CD4-positive, alpha-beta T cell treated with Interleukin-6 at 100 ng/mL for 8 hours (primary cell): ENCODE measurements at places on chromosomes 2 and 18.
A peak's percentile ranks its signal among the peaks of the same experiment; 100 is the strongest.

DNA sequence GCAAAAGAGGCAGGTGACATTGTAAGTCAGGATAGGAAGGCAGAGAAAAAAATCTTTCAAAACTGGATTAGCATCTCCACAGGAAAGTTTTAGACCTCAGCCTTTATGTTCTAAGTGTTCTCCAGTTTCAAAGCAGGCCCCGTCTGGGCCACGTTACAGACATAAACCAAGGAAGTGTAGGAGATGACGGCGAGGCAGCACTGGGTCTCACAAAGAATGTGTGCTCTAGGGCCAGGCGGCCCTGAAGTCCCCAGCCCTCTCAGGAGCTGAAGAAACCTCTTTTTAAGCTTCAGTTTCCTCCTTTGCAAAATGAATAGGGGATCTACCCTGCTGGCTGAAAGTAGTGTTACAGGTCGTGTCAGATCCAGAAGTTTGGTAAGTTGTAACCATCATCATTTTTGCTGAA is 81.7 kb downstream of the SPRED2 start:
- DNase-seq: no peak

- no peak for DNase-seq
Observed at GRCh38 chr18:13453714-13454113, 235.2 kb downstream of the LDLRAD4 start.

GRCh38 chr2:1881998-1882397 is 137.7 kb upstream of the PXDN start:
- DNase-seq: no peak

GRCh38 chr2:120552800-120553481 is 182.7 kb upstream of the GLI2 start:
- DNase-seq: no peak

- DNase-seq: no peak
Observed at GRCh38 chr2:135226961-135227360, 174.9 kb downstream of the RAB3GAP1 start.

GRCh38 chr2:20393986-20394385 is 43.3 kb upstream of the PUM2 start:
- no peak for DNase-seq

DNA sequence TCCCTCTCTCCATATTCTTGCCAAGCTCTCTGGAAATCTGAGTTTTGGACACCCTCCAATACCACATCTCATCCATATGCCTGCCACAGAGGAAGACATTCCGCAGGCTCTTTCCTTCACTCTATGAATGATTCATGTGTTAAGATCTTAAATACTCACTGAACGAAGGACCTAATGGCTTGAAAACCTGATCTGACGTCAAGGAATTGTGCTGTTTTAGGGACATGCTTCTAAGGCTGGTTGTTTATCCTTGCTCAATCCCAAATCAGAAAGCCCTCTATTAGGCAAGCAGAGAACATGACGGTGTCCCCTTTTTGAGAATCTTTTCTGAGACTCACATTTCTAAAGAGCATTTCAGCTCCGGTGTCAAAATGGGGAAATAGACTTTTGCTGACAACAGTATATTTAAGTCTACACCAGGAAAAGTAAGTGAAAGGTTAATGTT is 83.7 kb upstream of the GALNT5 start:
- DNase-seq: no peak

- DNase-seq: no peak
Observed at GRCh38 chr2:113799375-113799774, 42.9 kb upstream of the SLC35F5 start.

DNA sequence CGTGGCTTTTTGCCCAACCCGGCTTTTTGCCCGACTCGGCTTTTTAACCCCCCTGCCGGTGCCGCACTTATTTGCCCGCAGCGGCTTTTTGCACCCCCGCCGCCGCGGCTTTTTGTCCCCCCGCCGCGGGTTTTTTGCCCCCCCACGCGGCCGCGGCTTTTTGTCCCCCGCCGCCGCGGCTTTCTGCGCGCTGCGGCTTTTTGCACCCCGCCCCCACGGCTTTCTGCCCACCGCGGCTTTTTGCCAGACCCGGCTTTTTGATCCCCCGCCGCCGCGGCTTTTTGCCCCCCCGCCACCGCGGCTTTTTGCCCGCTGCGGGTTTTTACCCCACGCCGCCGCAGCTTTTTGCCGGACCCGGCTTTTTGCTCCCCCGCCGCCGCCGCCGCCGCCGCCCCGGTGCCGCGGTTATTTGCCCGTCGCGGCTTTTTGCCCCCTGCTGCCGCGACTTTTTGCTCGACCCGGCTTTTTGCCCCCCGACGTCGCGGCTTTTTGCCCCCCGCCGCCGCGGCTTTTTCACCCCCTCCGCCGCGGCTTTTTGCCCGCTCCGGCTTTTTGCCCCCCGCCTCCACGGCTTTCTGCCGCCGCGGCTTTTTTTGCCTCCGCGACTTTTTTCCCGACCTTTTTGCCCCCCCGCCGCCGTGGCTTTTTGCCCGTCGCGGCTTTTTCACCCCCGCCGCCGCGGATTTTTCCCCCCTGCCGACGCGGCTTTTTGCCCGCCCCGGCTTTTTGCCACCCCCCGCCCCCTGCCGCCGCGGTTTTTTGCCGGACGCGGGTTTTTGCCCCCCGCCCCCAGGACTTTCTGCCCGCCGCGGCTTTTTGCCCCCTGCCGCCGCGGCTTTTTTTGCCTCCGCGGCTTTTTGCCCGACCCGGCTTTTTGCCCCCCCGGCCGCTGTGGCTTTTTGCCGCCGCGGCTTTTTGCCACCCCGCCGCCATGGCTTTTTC is 2786.5 kb downstream of the RPIA start:
- DNase-seq: peak; percentile 2

DNA sequence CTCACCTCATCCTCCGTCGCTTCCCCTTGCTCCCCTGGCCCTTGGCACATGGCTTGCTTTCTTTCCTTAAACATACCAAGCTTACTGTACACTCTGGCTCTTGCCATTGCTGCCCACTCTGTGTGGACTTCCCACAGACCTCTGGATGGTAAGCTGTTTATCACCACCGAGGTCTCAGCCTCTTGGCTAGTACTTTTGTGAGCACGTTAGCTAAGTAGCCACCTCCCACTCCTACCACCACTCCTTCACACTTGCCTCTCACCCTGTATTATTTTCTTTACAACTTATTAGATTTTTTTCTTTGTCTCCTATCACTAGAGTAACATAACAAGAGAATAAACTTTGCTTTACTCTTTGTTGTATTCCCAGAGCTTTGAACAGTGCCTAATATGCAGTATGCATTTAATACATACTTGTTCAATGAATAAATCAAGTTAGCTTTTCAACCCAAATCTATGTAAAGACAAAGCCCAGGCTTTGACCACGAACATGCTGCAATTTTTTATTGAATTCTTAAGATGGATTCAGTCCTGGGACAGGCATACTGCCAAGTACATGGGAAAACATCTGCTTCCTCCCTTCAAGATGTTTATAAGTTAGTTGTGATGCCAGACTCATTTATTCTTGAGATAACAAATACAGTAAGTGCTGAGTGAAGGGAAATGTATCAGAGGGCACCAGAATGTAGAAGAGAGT is 25.0 kb upstream of the MSGN1 start:
- no peak for DNase-seq

DNA sequence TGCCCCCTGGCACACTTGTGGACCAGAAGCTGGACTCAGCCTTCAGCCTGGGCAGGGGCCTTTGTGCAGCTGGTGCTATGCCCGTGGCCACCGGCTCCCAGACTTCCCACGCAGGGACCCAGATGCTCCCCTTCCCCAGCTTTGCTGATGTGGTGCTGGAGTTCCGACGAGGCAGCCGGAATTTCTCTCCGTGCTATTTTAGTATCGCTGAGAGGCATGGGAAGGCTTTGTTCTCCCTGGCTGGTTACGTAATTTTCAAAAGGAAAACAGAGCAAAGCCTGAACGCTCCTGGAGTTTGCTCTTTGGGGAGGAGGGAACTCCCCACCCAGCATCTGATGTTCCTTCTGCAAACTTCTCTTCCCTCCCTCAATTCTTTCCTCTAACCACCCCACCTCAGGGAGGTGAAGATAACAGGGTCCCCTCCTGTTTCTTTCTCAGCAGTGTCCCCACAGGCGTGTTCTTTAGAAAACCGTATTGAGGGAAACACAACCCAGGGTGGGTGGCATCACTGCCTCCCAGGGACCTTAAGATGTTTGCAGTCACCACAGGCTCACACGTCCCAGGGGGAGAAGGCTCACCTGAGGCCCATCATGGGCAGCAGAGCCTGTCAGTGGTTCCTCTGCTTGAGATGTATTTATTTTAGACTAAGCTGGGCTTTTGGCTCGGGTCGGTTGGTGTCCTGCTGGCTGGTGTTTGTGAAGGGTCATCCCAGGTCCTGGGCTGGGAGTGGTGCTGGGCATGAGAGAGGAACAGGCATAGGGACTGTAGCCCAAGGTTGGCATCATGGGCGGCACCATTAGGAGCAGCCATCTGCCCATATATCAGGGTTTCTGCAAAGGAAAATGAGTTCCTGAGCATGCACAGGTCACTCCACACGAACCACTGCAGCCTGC is 95.0 kb downstream of the MAPK4 start:
- DNase-seq: no peak

GRCh38 chr2:239009589-239009961 is 161.7 kb downstream of the TWIST2 start:
- no peak for DNase-seq

DNA sequence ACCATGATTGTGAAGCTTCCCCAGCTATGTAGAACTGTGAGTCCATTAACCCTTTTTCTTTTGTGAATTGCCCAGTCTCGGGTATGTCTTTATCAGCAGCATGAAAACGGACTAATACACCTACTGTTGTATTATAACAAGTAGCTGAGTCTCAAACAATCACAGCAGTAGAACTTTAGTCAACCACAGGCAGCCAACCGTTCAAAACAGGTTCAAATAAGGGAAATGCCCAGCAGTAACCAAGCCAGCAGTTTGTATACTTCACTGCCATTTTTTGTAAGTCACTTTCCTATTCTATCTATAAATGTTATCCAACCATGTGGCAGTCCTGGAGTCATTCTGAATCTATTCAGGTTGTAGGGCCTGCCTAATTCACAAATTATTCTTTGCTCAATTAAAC is 1560.6 kb upstream of the SLC39A10 start:
- no peak for DNase-seq

DNA sequence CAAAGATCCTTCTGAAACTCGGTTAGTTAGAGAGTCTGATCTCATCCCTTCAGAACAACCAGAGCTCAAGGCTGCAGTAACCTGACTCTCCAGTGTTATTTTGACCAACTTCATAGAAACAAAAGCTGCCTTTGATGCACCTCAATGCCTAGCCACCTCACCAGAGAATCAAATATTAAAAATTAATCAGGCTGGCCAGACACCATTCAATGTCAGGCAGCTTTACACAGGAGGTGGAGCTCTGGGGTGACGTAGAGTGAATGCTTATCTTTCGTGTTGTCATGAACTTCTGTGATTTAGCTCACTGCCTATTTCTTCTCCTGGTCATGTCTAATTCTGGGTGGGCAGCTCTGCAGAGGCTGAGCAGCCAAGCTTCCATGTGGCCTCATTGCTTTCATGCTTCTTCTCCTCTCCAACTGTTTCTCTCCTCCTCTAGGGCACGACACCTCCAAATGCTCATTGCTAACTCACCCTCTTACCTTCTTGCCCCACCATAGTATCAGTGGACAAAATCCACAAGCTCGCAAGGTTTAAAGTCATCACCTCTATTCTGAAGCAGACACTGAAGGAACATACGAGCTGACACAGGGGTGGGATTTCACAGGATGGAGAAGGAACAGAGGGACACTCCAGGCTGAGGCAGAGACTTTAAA is 39.4 kb downstream of the AAK1 start:
- no peak for DNase-seq

- no peak for DNase-seq
Observed at GRCh38 chr2:44769349-44770011, 172.0 kb upstream of the SIX3 start.

DNA sequence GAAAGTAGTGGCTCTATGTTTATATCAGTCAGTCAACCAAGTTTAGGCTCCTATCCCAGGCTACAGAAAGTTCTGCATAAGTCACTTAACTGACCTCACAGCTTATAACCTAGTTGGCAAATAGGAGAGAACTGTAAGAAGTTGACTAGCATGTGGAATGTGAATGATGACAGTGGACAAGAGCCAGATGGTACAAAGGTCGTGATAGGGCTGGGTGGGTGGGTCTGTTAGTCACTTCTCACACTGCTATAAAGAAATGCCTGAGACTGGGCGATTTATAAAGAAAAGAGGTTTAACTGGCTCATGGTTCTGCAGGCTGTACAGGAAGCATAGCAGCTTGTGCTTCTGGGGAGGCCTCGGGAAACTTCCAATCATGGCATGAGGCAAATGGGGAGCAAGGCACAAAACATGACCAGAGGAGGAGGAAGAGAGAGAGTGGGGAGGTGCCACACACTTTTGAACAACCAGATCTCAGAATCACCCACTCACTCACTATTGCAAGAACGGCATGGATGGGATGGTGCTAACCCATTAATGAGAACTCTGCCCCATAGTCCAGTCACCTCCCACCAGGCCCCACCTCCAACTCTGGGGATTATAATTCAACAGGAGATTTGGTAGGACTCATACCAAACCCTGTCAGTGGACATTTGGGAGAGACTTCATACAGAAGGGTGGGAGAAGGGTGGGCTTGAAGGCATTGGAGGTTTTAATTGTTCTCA is 68.8 kb downstream of the LTBP1 start:
- no peak for DNase-seq

DNA sequence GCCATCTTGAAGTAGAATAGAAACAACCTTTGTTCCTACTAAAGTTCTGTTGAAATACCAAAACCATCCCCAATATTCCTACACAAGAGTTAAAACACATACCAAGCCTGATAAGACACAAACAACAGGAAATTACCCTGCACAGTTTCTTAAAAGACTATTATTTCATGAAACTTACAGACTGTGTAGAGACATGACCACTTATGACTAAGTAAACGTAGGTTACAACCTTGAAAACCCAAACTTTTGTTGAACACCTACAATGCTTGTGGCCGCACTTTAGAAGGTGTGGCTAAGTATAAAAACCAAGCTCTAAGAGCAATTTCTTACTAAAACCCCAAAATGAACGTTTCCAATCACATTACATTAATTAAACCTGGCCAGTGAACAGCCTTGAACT is 2.0 kb downstream of the SMAD2 start:
- peak; percentile 18 for DNase-seq

DNA sequence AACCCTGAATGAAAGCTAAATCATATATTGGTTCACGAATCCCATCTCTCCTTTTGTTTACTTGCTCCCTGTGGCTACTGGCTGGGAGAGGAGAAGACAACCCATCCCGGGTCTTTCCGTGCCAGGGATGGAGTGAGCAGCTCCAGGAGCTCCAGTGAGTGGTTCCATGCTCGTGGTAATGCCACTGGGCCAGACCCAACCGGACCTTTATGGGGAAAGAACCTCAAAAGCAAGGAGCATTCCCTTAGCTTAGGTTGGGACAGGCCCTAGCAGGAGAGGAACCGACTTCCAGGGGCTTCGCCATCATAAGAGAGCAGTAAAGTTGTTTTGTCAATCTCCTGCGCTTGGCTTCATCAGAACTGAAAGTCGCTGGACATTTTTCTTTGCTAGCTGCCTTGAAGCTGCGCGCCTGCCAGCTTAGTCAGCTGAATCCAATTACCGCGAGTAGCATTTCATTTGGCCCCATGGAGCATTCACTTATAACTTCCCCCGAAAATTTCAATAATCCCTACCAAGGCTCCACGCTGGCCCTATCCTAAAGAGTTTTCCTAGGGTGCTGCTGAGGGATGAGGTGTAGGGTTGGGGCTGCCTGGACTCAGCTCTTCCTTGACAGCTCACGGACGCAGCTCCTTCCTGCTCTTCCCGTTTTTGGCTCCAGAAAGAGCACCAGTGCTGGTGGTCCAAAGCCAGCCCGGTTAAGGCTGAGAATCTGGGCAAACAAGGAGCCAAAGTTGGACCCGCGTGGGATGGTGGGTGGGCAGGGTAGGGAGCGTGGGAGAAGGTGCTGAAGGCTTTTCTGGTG is 4.9 kb downstream of the HOXD3 start:
- DNase-seq: no peak
